ENCODE measurements at places on chromosomes 1 and 21. TPM values are rescaled to one million over a fixed set of nuclear protein-coding genes. Genes with fewer than 3 reads are reported as not detected.

The THEM4 gene
- total RNA-seq = 15.6 TPM

The ELOVL1 gene
- 52.2 TPM for total RNA-seq

The FCGR2B gene
- total RNA-seq = 0.19 TPM

The FAM3B gene
- total RNA-seq = 10.3 TPM

The VSIG8 gene
- total RNA-seq = not detected

The EVI5 gene
- total RNA-seq = 29.6 TPM

The SLC5A9 gene
- total RNA-seq = 2.1 TPM

The PLA2G5 gene
- total RNA-seq = not detected

The DNASE2B gene
- total RNA-seq = not detected

The LAMTOR5 gene
- 142 TPM for total RNA-seq

The EXOSC10 gene
- total RNA-seq = 81.8 TPM

The BRDT gene
- not detected for total RNA-seq

The LDLRAD1 gene
- 1.5 TPM for total RNA-seq

The UTS2 gene
- not detected for total RNA-seq

The EXTL1 gene
- 0.31 TPM for total RNA-seq

The SEC16B gene
- total RNA-seq = 0.69 TPM

The KISS1 gene
- 0.55 TPM for total RNA-seq

The OR2L3 gene
- not detected for total RNA-seq

The OPRD1 gene
- total RNA-seq = 1.1 TPM

The HNRNPR gene
- 210 TPM for total RNA-seq

The CHODL gene
- total RNA-seq = 4.8 TPM

The PIAS3 gene
- total RNA-seq = 40.0 TPM

The C1orf185 gene
- not detected for total RNA-seq

The GOLT1A gene
- total RNA-seq = 9.7 TPM

The S100A7 gene
- total RNA-seq = 10.2 TPM

The PRDM16 gene
- 23.6 TPM for total RNA-seq

The ADGRL2 gene
- total RNA-seq = 96.3 TPM

The ARHGEF16 gene
- total RNA-seq = 28.9 TPM

The WASF2 gene
- total RNA-seq = 113 TPM

The CGN gene
- total RNA-seq = 52.8 TPM

The KCNE2 gene
- 1.8 TPM for total RNA-seq

The ETV3L gene
- not detected for total RNA-seq

The CLCA1 gene
- 4.9 TPM for total RNA-seq

The REN gene
- total RNA-seq = 0.69 TPM

The SLC35F3 gene
- total RNA-seq = 2.1 TPM

The S100A8 gene
- 678 TPM for total RNA-seq

Data from type B pancreatic cell (in vitro differentiated cells).